SK-N-DZ (cell line): ENCODE measurements at places on chromosomes 1 and 21.

- DNase-seq: no peak
Observed at GRCh38 chr1:189775343-189775742, 702.3 kb downstream of the BRINP3 start.

- DNase-seq: no peak
Observed at GRCh38 chr21:44414291-44415072, 40.8 kb upstream of the LRRC3 start.

- no peak for DNase-seq
Observed at GRCh38 chr1:152343006-152343405, 16.8 kb downstream of the FLG2 start.

GRCh38 chr21:37742532-37742931, 173.7 kb downstream of the KCNJ6 start:
- no peak for DNase-seq

DNA sequence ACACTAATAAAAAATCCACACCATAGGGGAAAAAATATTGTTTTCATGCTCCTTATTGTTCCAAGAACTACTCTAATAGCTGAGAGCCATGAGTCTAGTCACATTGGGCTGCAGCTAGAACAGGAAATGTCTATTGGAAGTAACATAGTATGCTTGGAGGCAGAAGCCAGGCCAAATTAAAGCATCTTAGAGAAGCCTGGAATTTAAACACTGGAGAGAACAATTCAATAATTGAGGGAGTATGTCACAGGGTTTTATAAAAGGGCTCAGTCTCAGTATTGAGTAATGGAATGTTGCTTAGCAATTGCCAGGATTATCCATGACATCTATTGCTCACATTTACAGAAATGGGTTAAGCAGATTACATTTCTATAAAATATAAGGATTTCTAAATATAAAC, 471.3 kb downstream of the LMO4 start:
- DNase-seq: no peak
